ENCODE measurements at places on chromosomes 1 and 21. TPM values are rescaled to one million over a fixed set of nuclear protein-coding genes. Genes with fewer than 3 reads are reported as not detected.

Gene GLMN
- total RNA-seq, result 13.6 TPM

Gene RGS13
- 0.22 TPM for total RNA-seq

Gene VCAM1
- total RNA-seq, result not detected

Gene ADAM30
- not detected for total RNA-seq

Gene ASCL5
- total RNA-seq, result 2.4 TPM

Gene C1orf226
- total RNA-seq, result 2.6 TPM

Gene CD5L
- total RNA-seq, result not detected

Gene KIF14
- 23.6 TPM for total RNA-seq

Gene BROX
- total RNA-seq, result 68.4 TPM

Gene ABCA4
- total RNA-seq, result 0.29 TPM

Gene KCNT2
- 0.69 TPM for total RNA-seq

Gene SCAMP3
- total RNA-seq, result 218 TPM

Gene TDRD5
- total RNA-seq, result not detected

Gene MYBPH
- total RNA-seq, result not detected

Gene CFHR1
- not detected for total RNA-seq

Gene SUSD4
- 5.2 TPM for total RNA-seq

Gene GBP4
- 0.86 TPM for total RNA-seq

Gene KLF17
- 0.58 TPM for total RNA-seq

Gene HSD11B1
- total RNA-seq, result not detected

Gene PRRX1
- not detected for total RNA-seq

Gene SLC9C2
- not detected for total RNA-seq

Gene LMOD1
- 0.06 TPM for total RNA-seq

Gene ICOSLG
- total RNA-seq, result 14.8 TPM

Gene CRYBG2
- 16.1 TPM for total RNA-seq

Gene ADAMTSL4
- 0.87 TPM for total RNA-seq

Gene C1QC
- not detected for total RNA-seq

Gene SLAMF8
- total RNA-seq, result not detected

Gene SLC2A5
- total RNA-seq, result not detected

Gene DNM3
- total RNA-seq, result 0.98 TPM

Gene OR2L5
- 0.07 TPM for total RNA-seq

Gene ATAD3C
- total RNA-seq, result 1.4 TPM

Gene TUT4
- 37.4 TPM for total RNA-seq

Gene GJA4
- total RNA-seq, result not detected

Gene CA6
- total RNA-seq, result not detected

Gene VSIG8
- total RNA-seq, result 0.47 TPM

Gene WNT2B
- 0.46 TPM for total RNA-seq

Gene OR2L13
- not detected for total RNA-seq

Gene RIIAD1
- total RNA-seq, result not detected

Gene RYR2
- not detected for total RNA-seq

Gene BRINP3
- not detected for total RNA-seq

Gene CHIA
- total RNA-seq, result not detected

Gene CFHR5
- total RNA-seq, result not detected

Gene VAMP3
- 64.2 TPM for total RNA-seq

Gene ADGRB2
- total RNA-seq, result 15.7 TPM

Gene CSTB
- 151 TPM for total RNA-seq

Gene LIN28A
- total RNA-seq, result not detected

Gene PTPN7
- total RNA-seq, result not detected

Gene NFASC
- 1.6 TPM for total RNA-seq

Gene CYP4A11
- total RNA-seq, result not detected

Gene GPX7
- total RNA-seq, result not detected

Gene S100A3
- 4.6 TPM for total RNA-seq

Gene CFAP141
- not detected for total RNA-seq

Gene CELA2B
- not detected for total RNA-seq

Gene ZBTB40
- total RNA-seq, result 21.6 TPM

Gene UMODL1
- not detected for total RNA-seq

Gene HSPA6
- total RNA-seq, result 4.3 TPM

Gene SAMSN1
- total RNA-seq, result not detected

Gene CCDC17
- 1.9 TPM for total RNA-seq

Gene AHCTF1
- 52.3 TPM for total RNA-seq

Gene DHDDS
- total RNA-seq, result 49.6 TPM
